ENCODE measurements at places on chromosomes 2 and 18.
A peak's percentile ranks its signal among the peaks of the same experiment; 100 is the strongest.

DNA sequence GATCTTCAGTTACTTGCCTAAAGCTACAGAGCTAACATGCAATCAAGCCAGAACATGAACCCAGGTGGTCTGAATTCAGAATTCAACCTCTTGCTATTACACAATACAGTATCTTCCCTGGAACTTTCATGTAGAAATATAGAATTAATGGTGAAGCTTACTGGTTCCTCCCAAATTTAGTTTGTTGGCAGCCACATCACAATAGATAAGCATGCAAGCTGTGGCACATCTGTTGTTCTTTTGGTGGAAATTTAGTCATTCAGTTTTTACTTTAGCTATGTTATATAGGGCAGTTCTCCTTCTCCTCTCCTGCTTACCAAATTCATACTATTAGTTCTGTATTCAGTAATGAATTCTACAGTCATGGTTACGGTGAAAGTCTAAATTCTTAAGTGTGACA, 101.0 kb upstream of the RNF152 start:
- no peak for DNase-seq

DNA sequence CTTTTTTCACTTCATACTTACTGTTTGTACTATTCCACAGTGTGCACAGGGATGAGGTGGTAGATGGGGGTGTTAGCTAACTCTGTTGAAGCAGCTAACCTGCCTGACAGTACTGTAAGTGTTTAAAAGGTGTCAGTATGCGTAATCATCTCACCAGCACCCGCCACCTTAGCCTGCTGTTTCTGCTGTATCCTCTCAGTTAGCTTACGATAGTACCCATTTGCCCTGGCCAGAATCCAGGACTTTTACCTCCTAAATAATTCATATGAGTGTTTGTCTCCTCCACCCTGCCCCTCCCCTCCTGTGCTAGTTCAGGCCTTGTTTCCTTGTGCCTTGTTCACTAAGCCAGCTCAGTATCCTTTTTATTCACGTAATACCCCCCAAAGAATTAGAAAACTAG, 34.2 kb downstream of the TRAPPC12 start:
- no peak for DNase-seq

- DNase-seq = no peak
Observed at GRCh38 chr2:49291619-49292018, 137.3 kb upstream of the FSHR start.

- no peak for DNase-seq
Observed at GRCh38 chr2:111030260-111030891, 90.3 kb upstream of the BCL2L11 start.

GRCh38 chr2:24494410-24494809, 3.4 kb downstream of the NCOA1 start:
- no peak for DNase-seq

GRCh38 chr18:44835703-44836102, 155.0 kb downstream of the SETBP1 start:
- DNase-seq = no peak

DNA sequence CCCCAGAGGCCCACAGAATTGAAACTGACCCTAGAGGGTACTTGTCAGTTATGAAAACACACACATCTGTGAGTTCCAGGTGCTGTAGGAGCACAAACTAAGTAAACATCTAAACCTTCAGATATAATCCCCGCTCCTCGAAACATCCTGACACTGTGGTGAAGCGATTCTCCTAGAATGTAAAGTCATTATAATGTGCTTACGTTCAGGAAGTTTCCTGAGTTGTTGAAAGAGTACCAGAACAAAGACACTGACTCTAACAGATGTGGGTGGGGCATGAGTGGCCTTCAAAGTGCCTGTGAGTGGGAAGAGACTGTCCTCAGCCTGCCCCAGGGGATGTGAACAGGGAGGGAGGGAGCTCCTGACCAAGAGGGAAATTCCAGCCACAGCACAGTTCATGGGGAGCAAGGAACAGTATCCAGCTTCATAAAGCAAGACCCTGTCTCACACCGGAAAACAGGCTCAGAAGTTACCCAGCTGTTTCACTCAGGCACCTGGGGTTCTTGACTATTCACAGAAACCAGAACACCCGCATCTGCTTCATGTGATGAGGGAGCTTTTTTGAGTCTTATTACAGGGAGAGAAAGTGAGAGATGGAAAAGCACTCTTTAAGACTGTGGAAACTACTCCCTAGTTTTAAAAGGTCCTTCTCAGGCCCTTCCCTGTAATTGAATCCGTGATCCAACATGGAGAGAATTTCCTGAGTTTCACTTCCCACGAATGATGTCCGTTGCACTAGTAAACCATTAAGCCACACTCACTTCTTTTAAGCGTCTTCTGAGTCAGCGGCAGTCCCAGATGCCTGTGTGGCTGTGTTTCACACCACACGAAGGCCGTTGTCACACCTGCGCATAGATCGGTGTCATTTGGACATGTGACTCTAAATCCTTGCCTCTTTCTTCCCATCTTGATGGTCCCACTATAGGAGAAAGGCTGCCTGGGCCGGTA, 88.6 kb upstream of the EML6 start:
- no peak for DNase-seq

DNA sequence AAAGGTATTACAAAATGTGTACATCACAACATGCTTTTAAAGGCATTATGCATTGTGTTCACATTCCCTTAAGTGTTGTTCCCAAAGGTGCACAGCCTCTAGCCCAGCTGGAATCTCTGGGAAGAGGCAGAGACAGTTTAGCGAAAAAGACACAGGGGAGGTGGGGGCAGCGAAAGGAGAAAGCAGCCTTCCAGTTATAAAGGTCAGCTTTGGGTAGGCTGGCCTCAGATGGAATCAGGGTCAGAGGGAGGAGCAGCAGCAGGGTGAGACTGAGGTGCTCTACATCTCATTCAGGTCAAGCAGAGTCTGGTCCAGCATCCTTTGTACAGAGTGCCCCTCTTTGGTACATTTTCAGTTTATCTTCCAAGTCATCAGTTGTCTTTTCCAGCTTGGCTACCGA, 68.6 kb downstream of the ASXL2 start:
- no peak for DNase-seq

GRCh38 chr2:3264010-3264744, 113.4 kb downstream of the EIPR1 start:
- no peak for DNase-seq

GRCh38 chr18:33677891-33678290, 99.9 kb downstream of the ASXL3 start:
- DNase-seq = no peak

DNA sequence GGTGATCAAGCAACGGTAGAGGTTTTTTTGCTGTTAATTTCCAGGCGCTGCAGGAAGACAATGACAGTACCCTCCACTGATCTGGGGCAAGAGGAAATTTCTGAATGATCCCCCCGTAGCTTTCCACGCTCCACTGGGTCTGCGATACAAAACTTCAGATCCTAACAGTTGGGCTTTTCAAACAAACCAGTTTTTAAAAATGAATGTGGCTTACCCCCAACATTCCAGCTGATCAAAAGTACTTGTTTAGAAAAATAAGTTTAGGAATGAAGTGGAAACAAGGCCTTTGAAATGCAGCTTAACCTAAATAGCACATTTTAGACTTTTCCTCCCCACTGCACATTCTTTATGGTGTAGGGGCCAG, 5.7 kb downstream of the ZFP36L2 start:
- no peak for DNase-seq

GRCh38 chr2:163264341-163264740, 425.8 kb upstream of the KCNH7 start:
- no peak for DNase-seq

DNA sequence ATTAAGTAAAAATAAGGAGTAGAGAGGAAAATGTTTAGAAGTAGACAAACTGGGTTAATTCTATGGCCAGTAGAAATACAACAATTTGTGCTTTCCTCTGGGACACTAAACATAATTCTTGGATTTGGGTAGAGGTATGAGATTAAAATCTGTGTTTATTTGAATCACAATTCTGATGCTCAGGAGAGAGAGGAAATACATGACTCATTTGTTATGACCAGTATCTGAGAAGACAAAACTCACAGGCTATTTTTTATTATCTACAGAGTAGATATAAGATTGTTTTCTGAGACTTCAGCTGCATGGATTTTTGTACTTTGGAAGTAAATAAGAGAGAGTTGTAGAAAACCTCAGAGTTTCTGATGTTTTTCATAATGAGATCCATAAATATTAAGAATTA, 315.7 kb upstream of the CWC22 start:
- no peak for DNase-seq

DNA sequence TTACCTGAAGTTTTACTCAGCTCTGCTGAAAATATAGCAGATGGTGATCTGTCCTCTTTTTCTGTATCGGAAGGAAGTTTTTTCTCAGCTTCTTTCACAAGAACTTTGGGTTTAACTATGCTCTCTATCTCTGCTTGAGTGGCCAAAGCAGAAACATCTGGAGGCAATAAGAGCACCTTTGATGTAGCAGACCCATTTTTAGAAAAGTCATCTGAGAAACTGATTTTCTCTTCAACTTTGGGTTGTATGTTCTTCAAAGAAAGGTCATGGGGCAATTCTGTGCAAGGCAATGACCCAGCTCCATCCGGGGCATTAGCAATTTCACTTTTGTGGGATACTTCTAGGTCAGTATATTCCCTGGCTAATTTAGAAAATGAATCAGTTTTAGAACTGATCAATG, 25.2 kb downstream of the RTN4 start:
- no peak for DNase-seq

- DNase-seq = no peak
Observed at GRCh38 chr2:231612109-231612455, 19.4 kb downstream of the TEX44 start.

DNA sequence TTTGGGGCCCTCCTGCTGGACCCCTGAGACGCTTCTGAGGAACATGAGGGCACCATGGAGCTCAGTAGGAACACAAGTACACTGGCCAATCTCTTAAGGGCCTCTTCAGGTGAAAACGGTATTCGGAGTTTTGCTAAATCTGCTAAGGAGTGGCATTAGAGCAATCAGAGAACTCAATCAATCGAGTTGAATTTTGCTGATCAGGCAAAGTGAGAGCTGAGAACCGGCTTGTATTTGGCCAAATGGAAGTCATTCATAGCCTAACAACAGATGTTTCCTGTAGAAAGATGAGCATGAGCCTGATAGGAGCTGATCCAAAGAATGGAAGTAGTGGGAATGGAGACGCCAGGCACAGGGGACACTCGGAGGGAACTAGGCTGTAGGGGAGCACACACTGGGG, 133.7 kb downstream of the DCDC2C start:
- no peak for DNase-seq

- DNase-seq = no peak
Observed at GRCh38 chr2:137802038-137802437, 162.2 kb upstream of the HNMT start.

GRCh38 chr2:212528106-212528856, 10.3 kb downstream of the ERBB4 start:
- no peak for DNase-seq

- DNase-seq = no peak
Observed at GRCh38 chr2:34547900-34548299, 948.8 kb upstream of the FAM98A start.

DNA sequence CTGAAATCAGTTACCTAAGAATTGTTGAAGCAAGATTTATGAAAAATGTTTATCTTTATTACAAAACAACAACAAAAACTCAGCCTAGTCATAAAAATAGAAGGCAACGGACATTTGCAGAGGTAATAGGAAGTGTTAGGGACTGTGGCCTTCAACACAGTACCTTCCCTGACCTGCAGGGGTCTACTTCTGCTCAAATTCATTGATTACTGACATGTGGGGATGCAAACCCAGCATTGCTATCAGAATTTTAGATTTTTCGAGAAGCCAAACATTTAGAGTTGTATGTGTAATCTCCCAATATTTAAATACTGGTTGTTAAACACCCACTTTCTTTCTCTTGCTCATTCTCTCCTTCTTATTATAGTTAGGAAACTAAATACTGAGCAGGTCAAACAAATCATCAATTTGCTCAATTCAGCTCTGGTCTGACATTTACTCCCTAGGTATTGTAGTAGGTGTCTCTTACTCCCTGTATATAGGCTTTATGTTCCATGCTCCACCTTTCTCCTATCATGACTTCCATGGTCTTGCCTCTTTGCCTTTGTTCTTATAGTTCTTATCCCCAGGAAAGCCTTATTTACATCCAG, 198.5 kb downstream of the UBE2E3 start:
- DNase-seq = peak; percentile 39

DNA sequence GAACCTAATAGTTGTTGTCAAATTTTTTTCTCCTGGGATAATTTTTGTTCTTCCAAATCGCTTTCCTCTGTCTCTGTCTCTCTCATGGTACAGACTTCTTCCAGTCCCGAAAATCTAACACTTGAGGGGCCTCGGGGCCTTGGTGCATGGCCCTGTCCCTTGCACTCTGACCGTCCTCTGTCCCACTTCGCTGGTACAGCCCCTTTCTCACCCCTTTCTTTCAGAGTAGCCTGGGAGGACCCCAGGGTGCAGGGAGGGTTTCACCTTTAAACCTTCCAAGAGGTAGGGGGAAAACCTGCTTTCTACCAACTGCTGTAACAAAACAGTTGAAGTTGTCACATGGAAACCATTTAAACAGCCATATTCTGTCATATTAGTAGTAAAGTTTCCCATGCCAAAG, 22.2 kb upstream of the FAHD2A start:
- no peak for DNase-seq

- DNase-seq = no peak
Observed at GRCh38 chr2:156398176-156398575, 38.0 kb upstream of the GPD2 start.

DNA sequence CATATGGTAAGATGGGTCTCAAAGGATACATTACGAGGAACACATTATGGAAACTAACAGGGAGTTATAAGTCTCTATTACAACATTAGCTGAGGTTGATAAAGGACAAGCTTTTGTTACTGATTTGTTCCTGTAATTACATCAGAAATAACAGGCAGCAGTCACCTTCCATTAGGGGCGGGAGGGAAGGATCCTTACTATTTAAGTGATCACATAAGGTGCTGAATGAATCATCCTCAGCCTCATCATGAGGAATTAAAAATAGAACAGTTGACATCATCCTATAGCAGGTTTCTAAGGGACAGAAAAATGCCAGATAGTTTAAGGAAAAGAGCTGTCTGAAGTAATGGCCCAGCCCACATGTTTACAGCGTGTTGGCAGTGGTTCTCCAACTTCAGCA, 86.9 kb upstream of the MGAT5 start:
- DNase-seq = no peak

- no peak for DNase-seq
Observed at GRCh38 chr2:65382323-65382722, 50.1 kb downstream of the SPRED2 start.

DNA sequence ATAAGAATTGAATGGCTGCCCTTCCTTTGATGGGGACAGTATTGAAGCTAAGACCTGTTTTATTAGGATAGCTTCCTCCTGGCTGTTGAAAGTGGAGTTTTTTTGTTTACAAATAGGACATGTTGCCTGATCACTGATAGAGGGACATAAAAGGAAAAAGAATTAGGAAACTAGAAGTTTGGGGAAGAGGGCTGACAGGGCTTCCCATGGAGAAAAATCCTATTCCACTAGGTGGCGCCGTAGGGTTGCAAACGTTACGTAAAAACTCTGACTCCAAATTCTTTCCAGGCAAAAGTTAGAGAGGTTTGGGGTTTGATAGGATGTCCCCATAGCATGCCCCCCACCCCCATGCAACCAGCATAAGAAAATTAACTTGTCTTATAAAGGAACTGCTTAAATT, 11.1 kb upstream of the RBFA start:
- peak; percentile 19 for DNase-seq

GRCh38 chr2:177599139-177599688, 206.6 kb downstream of the AGPS start:
- DNase-seq = no peak
